IMR-90 (cell line): ENCODE measurements at places on chromosomes 4 and X.

DNA sequence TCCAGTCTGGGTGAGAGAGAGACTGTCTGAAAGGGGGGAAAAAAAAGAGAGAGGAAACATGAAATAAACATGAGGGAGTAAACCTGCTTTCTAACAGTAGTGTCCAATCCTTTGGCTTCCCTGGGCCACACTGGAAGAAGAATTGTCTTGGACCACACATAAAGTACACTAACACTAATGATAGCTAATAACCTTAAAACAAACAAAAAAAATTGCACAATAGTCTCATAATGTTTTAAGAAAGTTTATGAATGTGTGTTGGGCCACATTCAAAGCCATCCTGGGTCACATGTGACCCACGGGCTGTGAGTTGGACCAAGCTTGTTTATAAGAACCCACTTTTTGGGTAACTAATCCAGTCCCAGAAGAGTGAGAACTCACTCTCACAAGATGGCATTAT is 30.3 kb downstream of the PDS5A start:
- DNase-seq, result no peak

DNA sequence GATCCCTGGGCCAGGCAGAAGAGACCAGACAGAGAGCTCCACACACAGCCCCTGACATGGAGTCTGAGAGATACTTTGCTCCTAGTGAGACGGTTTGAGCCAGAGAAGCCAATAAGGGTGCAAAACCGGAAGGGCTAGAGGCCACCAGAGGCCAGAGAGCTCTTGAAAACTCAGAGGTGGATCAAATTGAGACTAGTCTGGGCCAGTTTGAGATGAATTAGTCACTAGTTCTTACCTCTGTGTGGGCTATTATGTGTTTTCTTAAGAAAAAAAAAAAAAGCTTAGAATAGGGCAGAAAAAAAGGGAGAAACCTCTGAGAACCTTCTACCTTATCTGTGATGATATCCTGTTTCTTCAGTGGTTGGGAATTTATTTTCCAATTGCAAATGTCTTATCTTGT is 110.4 kb upstream of the EDNRA start:
- DNase-seq, result peak; percentile 43

GRCh38 chr4:150318971-150319370 is 240.7 kb downstream of the DCLK2 start:
- no peak for DNase-seq

DNA sequence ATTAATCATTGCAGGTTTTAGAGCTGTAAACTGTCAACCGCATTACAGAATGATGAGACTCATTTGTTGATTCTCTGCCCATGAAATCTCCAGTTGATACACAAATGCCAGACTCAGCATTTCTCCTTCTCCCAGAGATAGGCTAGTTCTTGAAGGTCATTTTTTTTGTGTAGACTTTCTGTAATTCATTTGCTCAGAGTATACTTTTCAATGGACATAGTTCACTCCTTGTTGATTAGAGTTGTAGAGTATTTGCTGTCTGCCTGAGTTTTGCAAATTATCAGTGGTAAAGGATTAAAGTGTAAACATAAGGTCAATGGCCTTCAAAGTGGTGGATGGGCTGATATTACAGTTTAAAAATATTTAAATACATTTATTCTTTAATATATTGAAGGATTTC is 15.2 kb upstream of the ALB start:
- no peak for DNase-seq

GRCh38 chrX:39338583-39338982 is 537.3 kb downstream of the MID1IP1 start:
- no peak for DNase-seq

- DNase-seq, result no peak
Observed at GRCh38 chr4:152009031-152009670, 248.3 kb upstream of the GATB start.

DNA sequence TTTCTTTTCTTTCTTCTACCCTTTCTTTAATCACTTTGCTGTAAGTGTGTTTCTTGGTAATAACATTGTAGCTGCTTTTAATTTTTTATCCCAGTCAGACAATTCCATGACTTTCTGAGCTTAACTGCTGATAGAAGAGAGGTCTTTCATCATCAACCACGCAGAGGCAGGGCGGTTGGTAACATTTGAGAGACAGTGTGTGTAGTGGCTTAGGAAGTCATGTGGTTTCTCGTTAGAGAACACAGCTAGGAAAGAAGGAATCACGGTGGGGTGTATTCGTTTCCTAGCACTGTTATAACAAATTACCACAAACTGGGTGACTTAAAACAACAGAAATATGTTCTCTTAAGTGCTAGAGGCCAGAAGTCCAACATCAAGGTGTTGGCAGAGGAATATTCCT is 11.5 kb downstream of the PRPS2 start:
- DNase-seq, result no peak

GRCh38 chr4:12138488-12138887 is 709.8 kb upstream of the HS3ST1 start:
- no peak for DNase-seq

- DNase-seq, result no peak
Observed at GRCh38 chrX:103461156-103461555, 58.1 kb downstream of the RAB40A start.

GRCh38 chr4:137524725-137525369 is 7.4 kb downstream of the PCDH18 start:
- DNase-seq, result peak; percentile 37

DNA sequence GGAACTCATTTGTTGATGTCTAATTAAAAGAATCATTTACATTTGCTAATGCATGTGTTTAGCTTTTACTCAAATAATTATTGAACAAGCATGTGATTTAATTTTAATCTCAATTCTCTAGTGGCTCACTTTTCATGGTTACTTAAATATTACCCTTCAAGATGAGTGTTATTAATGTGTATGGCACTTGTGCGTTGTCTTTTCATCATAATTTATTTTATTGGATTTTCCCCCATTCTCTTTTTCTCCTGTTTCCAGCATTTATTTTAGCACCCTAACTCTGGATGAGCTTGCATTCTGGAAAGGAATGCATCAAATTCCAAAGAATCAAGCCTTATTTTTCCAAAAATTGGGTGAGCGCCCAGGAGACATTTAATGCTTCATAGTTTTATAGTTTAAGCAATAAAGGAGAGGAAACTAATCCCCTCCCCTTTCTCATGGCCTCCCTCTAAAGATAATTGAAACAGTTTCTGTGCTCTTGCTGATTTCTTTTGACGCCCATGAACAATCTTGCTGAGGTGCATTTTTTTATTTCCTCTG is 191.1 kb upstream of the FAT4 start:
- peak; percentile 37 for DNase-seq

DNA sequence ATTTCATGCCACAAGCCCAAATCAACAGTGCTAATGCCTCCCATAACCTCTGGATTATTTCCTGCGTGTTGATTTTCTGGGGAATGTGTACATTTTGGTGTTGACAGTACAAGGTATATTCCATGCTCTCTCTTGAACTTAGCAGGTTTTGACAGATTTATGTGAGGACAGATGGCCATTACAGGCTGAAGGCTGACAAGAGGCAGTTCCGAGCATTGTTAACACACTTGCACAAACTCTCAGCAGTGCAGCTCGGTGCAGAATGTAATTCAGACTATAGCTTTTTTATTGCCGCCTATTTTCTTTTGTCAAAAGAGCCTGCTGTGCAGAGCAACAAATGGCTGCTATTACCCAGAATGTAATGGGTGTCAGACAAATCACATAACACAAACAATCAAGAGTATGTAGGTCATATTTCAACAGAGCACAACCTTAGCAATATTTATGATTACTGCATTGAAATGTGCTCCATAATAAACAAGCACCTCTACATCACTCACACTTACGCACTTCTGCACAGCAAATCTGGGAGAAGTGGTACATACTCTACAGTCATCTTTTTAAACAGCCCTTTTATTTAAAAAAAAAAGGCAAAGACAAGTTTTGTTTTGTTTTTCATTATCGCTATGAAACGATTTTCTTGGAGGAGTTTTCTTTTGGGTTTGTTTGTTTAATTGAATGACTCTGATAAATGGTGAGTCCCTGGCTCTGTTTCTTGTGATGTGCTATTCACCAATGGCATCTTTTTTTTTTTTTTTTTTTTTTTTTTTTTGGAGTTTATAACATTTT is 71.6 kb downstream of the PPARGC1A start:
- DNase-seq, result peak; percentile 32

DNA sequence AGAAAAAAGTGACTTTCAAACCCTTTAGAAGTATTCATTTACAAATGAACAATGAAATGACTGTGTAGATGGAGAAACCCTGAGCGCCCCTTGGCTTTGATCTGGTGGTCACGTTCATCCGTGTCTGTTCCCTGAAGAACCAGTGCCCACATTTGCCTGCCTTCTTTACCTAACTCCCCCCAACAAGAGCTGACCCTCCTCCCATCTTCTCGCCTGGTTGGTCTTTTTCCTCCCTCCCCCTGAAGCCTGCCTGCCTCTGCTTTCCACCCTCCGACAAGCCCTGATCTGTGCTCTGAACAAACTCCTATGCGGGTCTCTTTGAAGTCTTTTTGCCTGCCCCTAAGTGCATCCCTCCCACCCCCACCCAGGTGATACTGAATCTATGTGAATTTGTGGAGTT is 18.5 kb downstream of the TBL1X start:
- DNase-seq, result no peak

GRCh38 chrX:49039598-49040375 is 3.4 kb downstream of the TFE3 start:
- DNase-seq, result peak; percentile 94

DNA sequence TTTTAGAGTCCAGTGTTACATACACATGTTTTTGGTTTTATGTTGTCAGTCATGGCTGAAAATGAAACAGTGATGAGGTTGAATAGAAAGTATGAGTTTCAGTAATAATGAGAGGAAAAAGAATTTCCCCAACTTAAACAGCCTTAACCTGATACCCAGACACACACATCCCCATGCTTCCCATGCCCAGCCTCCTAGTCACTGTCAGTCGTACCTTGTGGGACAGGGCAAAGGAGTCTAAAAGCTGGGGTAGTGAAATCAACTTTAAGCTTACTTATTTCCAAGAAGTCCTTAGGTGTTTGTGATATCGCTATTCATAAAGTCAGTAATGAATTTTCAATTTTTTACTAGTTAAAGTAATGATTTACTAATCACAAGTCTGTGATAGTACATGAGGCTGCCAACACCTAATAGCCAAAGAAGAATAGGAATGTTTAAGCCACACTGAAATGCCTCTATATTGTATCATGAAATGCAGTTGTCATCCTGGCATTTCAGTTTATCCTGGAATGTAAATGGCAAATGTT is 24.3 kb upstream of the GPR34 start:
- DNase-seq, result no peak

- peak; percentile 4 for DNase-seq
Observed at GRCh38 chrX:77962068-77962902, 7.2 kb downstream of the PGAM4 start.

GRCh38 chr4:130542953-130543352 is 1447.0 kb downstream of the C4orf33 start:
- DNase-seq, result no peak

DNA sequence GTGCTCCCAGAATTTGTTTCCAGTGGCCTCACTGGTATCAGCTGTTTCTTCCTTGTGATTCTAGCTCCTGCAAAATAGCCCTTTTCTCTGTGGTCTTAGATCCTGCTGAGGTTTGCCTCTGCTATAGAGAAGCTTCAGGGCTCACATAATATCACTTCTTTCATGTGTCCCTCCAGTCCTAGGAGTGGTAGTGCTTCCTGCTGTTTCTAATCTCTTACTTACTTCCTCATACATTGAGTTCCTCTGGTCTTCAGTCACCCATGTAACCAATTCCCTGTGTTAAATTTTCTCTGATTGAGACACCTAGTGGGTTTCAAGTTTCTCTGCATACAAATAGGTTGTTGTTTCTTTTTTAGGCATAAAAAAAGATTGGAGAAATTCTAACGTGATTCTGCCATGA is 1567.9 kb downstream of the ARAP2 start:
- no peak for DNase-seq

DNA sequence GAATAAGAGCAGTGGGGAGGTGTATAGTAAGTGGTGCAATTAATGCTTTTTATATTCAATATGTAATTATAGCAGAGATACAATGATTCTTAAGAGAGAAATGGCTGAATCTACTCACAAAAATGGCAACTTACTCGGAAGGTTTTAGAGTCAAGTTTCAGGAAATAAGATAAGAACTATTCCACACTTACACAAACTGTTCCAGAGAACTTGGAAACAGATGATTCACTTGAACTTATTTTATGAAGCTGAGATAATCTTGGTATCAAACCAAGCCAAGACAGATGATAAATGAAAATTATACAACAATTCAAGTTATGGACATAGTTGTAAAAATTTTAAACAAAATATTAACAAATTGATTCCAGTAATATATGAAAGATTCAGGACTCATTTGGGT is 311.3 kb upstream of the HS3ST1 start:
- peak; percentile 65 for DNase-seq

- DNase-seq, result no peak
Observed at GRCh38 chrX:27863809-27864208, 56.0 kb downstream of the MAGEB10 start.

DNA sequence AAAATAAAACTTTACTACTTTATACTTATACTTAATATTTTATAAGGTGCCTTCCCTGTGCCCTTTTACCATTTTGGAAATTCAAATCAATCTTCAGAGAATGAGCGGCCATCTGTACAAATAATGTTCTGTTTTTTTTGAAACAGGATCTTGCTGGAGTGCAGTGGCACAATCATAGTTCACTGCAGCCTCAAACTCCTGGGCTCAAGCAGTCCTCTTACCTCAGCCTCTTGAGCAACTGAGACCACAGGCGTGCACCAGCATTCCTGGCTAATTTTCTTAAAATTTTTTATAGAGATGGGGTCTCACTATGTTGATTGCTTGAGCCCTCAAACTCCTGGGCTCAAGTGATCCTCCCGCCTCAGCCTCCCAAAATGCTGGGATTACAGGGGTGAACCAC is 53.5 kb downstream of the FAM114A1 start:
- DNase-seq, result no peak

DNA sequence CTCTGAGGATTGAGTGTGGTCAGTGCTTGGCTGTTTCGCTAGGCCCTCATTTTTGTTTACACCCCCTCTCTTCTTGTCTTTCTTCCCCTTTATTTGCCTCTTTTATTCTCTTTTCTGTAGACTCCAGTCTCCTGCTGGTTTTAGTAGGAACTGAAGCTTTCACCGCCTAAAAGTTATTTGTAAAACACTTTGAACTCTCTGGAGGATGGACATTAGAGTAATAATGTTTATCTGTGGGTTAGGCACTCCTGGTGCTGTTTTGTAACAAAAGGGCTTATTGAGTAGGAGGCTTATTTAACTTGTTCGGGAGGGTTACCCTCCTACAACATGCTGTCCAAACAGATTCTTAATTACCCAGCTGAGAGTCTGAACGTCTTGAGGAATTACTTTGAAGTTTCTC is 1.6 kb upstream of the ARHGAP10 start:
- DNase-seq, result no peak
